ENCODE measurements at places on chromosomes 7 and 10.

- no peak for DNase-seq
Observed at GRCh38 chr10:10589540-10590303, 427.9 kb upstream of the CELF2 start.

DNA sequence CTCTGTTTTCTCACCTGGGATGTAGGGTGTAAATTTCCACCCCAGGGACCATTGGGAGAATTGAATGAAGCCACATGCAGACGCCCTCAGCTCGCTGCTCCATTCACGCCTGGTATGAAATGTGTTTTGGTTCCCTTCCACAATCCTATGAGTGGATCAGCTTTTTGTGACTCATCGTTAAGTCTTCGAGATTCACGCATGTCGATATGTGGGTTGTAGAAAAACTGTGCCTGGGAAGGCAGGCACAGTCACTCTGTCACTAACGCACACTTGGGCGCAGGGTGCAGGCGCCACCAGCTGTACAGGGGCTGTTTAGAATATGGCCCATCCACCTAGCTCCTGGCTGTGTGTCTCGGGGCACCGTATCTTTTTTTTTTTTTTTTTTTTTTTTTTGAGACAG is 64.2 kb upstream of the SH2B2 start:
- no peak for DNase-seq

DNA sequence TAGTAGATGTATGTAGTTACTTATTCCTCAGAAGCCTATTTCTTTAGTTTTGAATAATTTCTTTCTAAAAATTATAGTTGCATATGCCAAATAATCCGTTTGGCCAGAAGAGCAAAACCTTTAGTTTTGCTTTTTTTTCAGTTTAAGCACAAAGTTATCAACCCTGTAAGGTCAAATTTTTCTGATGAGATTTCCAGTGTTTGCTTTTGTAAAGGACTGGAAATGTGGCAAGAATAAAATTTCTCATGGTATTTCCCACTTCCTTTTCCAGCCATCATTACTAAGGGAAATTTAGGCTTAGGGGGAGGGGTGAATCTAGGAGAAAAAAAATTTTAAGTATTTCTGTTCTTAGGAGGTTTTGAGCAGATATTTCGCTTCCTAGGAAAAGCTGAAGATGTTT is 7.6 kb downstream of the CALD1 start:
- DNase-seq: no peak

DNA sequence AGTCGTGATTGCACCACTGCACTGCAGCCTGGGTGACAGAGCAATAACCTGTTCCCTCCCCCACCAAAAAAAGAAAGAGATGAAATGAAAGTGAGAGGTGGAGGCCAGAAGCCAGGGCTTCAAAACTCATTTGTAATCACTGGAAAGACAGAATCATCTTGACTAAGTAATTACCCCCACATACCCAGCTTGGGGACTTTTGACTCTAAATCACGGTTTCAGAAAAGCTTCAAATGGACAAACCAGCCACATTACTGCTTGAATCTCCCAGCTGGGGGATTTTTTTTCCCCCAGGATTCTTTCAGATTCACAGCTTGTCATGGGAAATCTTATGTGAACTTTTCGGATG is 361.0 kb downstream of the FRMD4A start:
- DNase-seq: no peak

- DNase-seq: no peak
Observed at GRCh38 chr10:103284170-103284569, 7.2 kb downstream of the INA start.

- no peak for DNase-seq
Observed at GRCh38 chr7:137943132-137943551, 58.7 kb downstream of the CREB3L2 start.

DNA sequence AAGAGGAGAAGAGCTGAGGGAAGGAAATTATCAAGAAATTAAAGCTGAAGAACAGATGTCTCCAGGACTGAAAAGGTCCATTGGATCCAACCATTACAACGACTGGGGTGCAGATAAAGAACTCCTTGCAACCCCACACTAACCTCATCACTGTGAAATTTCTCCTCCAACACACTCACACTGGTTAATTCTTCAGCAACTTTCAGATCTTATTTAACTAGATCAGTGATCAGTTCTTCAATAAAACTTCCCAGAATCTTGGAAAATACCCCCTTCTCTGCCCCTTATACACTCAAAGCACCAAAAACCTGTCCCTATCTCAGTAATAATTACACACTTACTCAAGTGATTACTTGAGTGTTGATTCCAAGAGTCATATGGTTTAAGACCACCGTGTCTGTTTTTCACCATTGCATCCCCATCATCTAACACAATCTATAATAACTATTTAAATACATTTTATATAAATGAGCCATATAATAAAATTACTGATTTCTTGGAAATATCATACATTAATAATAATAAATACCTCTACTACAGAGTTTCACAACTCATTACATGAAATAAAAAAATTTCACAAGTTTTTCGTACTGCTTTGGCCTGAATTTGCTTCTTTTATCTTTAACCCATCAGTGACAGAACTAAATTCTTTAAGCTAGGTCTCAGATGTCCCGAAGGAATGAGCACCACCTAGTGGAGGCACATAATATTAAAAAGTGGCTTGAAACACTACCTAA is 123.7 kb downstream of the MPP7 start:
- peak; percentile 10 for DNase-seq

- DNase-seq: no peak
Observed at GRCh38 chr10:117360994-117361667, 14.1 kb downstream of the PDZD8 start.

DNA sequence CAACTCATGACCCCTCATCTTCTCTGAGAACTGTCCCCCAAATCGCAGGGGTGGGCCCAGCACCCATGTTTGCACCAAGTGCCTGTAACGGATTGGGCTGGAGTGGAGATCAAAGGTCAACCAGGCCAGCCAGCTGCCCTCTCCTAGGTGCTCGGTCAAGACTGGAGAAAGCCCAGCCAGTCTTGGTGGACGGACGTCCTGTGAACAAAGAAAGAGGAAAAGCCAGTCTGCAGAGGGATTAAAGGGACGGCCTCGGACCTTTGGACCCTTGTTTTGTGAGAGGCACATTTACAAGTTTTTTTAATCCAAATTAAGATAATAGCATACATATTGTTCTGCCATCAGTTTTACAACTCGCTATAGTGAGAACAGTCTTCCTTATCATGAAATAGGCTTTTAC is 31.7 kb upstream of the GALNTL5 start:
- no peak for DNase-seq

- DNase-seq: no peak
Observed at GRCh38 chr7:68678196-68678595, 920.1 kb upstream of the AUTS2 start.

DNA sequence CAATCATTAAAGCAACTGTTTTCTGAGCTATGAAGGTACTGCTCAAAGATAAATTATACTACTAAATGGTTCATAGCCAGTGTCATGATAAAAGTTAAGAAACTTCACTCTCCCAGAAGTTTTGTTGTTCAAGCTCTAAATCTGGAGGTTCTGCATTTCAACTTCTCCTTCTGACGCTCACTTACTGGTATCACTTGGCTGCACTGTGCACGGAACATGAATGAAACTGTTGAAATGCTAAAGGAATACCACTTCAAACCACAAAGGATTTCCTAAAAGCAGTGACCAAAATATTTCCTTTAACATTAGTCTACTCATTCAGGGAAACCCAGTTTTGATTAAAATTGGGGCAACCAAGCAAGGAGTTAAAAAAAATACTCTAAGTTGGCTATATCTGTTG is 93.6 kb downstream of the UBE2H start:
- no peak for DNase-seq

GRCh38 chr7:155402941-155403340 is 55.0 kb upstream of the EN2 start:
- DNase-seq: no peak

DNA sequence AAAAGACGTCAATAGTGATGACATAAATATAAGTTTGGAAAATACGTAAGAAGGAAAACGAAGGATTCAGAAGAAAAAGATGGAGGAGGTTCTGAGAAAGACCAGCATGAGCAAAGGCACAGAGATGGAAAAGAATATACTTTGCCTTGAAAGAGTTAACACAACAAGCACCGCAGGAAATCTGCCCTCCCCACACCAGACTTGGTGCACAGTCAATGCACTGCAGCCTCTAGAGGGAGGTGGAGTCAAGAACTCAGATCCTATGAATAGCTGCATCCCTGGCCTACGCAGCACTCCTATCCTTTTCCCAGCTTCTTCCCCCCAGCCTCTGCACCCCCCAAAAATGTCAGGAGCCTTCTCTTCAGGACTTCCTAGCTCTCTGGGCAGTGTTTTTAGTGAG is 1370.6 kb upstream of the LRRTM3 start:
- DNase-seq: no peak

DNA sequence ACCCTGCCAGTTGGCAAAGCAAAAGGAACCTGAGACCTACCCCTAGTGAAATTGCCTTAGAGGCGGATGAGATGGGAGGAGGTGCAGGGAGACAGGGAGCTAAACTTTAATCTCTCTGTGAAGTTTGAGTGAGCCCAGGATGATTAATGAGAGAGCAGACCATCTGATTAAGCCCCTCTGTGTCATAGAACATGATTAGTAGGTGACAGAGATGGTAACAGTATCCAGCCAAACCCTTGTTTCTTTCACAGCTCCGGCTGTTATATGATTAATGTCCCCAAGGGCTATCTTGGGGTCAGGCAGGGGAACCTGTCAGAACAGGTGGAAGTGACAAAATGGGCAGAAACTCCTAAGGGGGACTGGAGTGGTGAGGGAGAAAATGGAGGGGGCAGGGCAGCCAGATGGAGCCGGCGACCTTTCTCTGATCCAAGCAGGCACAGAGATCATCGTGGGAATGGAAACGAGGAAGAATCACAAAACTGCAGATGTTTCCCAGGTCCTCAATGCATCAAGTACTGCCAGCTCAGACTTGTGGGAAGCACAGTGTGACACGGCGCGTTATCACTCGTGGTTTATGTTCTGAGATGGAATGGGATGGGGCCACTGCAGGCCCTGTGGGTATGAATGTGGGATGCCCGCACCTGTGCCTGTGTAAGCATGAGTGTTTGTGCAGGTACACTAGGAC is 684.2 kb downstream of the LRMDA start:
- DNase-seq: no peak

DNA sequence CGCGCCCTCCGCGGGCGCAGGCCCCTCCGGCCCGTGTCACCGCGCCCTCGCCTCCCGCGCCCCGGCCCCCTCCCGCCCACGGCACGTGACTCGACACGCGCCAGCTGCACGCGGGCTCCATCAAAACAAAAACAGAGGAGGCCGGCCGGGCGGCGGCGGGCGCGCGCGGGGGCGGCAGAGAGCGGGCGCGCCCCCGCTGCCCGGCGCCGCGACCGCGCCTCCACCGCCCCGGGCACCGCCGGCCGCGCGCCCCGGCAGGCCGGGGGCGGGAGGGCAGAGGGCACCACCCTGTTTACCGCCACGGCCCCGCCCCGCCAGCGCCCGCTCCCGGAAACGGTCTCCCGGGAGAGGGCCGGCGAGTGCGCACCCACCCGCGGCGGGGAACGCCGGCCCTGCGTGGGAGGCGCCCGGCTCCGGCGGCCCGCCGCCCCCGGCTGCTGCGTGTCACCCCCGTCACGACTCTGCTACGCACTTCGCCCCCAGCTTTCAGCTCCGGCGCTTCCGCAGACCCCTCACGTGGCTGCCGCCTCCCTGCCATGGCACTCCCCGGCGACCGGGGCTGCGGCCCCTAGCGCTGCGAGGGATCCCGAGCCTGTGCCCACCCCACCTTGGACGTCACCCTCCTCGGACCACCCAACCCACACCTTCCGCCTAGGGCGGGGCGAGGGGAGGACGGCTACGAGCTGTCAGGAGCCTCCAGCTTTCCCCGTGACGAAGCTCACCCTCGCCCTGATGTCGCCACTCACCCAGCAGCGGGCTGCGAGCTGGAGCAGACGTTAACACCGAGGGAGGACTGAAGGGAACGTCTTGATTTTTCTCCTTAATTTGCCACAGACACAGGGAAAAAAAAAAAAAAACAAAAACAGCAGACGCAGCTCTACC is 221.6 kb upstream of the MKLN1 start:
- peak; percentile 54 for DNase-seq

GRCh38 chr10:114604357-114605130 is 53.5 kb downstream of the ABLIM1 start:
- DNase-seq: no peak

DNA sequence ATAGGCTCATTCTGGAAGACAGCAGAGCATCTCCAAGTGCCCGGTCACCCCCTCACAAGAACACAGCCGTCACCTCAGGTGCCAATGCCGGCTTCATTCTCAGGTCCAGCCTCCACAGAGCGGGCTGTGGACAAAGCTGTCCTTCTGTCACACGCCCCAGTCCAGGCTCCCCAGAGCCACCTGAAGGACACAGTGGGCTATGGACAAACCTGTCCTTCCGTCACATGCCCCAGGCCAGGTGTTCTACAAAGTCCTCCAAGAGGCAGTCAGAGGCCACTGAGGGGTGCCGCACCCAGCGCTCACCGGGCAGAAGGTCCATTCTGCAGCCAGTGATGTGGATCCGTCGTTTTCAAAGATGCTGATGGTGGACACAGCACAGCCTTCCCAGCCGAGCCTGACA is 173.2 kb upstream of the PPP2R2D start:
- no peak for DNase-seq

GRCh38 chr7:18444826-18445225 is 50.7 kb upstream of the HDAC9 start:
- no peak for DNase-seq

DNA sequence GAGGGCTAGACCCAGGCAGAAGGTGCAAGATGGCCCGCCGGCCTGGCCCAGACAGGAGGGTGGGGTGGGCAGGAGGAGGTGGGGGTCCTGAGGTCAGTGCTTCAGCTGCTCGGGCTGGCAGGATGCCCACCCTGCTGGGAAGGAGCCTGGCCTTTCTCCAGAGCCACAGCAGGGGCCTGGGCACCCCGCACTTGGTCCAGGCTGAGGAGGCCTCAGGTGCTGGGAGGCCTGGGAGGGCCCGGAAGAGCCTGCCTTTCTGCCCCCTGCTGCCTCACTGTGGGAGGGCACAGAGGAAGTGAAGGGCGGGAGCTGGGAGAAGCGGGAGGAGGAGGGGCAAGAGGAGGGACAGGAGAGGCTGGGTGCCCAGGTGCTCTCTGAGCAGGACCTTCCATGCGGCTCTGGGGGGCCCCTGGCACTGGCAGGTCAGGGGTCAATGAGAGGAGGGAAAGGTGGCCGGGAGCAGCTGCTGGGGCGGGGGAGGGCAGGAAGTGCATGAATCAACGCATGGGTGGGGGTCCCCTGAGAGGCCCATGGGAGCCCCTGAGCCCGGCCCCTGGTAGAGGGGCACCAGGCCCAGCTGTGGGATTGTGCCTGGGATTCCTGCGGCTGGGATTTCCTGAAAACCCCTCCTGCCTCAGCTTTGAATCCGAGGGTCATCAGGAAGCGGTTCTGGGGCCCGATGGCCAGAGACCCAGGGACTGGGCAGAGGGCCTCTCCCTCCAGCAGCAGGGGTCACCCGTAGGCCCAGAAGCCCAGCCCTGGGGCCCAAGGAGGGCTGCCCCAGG is 49.9 kb downstream of the PWWP2B start:
- DNase-seq: peak; percentile 34

All from NCI-H526 treated with DMSO at 0.1 percent for 48 hours (cell line).